ENCODE measurements at places on chromosomes 3 and 15.

DNA sequence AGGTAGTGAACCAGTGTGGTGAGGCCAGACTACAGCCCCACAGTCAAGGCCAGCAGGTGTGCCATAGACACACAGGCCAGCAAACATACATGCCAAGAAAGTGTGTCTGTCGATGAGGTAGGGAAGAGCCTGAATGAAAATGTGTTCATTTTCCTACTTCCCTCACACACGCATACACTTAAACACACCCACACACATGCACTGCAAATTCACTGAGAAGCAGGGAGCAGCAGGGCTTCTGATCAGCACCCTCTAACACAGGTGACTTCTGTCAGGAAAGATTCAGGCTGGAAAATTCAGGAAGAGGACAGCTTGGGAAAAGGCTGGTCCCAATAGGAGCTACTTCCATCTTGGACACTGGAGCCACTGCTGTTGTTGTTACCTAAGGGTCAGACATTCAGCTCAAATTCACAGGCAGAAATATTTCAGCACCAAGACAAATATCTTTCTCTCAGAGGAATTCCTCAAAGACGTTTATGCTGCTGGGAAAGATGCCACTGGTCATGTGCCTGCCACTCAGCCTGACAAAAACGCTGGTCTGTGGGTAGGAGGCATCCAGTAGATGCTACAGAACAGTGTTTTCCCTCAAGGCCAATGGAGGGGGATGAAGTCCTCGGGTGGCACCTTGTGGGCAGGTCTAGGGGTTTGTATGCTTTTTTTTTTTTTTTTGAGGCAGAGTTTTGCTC, 40.9 kb upstream of the LARS2 start:
- DNase-seq = no peak

GRCh38 chr15:45199136-45199810, 11.5 kb upstream of the SHF start:
- peak; percentile 44 for DNase-seq

DNA sequence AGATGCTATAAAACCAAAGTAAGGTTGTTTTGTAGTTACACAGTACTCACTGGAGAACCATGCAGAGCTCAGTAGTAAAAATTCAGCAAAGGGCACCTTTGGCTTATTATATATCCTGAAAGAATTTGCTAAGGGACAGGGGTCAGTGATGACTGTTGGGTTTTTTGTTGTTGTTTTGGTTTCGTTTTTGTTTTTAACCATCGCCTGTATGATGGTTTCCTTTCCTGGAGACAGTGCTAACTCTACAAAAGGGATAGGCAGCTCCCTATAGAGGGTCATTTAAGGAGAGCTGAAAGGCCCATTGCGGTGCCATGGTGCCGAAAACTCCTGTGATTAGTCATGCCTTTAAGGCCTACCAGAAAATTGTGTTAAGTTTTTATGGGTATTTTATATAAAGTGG, 118.2 kb upstream of the GOLIM4 start:
- DNase-seq = no peak

DNA sequence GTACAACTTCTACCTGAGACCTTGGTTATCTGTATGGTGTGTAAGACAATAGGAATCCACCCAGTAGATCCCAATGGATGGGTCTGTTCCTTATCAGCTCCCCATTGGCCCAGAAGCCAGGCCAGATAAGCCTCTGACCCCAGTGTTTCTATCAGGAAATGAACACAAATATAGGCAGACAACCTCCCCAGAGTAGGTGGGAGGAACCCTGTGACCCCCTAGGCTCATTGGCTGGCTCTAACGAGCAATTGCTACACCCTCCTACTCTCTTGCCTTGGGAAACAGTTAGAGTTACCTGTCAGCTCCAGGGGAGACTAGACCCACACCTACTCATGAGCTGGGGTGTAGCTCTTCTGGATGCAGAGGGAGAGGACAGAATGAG, 299.9 kb downstream of the UACA start:
- no peak for DNase-seq

DNA sequence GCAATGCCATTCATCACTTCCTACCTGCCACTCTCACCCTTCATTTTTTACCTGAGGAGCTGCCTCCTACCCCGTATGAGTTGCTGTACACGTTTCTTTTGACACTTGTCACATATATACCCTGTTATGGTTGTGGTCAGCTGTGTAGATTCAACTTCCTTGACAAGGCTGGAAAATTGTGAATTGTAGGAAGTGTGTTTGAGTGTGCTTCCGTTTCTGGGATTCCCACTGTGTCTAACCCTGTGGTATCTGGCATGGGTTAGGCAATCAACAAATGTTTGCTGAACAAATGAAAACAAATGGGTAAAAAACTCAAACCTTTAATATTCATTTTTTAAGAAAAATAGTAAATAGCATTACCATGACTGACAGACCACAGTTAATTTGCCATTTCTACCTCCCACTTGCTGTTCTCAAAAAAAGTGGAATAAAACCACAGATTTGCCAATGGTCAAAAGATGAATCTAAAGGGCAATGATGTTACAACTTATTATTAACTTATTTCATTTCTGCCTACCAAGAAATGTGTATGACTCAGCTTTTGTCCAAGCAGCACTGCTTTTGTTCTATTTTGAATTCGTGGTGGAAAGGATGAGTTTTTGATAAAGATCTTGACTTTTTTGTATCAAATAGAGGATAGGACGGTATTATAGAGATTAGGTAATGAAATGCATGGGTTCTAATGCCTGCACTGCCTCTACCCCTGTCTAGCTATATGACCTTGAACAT, 404.6 kb downstream of the LPP start:
- no peak for DNase-seq

GRCh38 chr3:120424506-120424905, 26.3 kb downstream of the FSTL1 start:
- no peak for DNase-seq

- no peak for DNase-seq
Observed at GRCh38 chr3:55482496-55483195, 4.5 kb downstream of the WNT5A start.

- DNase-seq = no peak
Observed at GRCh38 chr3:34858067-34858660, 781.2 kb upstream of the ARPP21 start.
